Ascending aorta (tissue), 2 donors: ENCODE measurements at places on chromosomes 13 and 19.

GRCh38 chr19:35785339-35785627 is 9.9 kb downstream of the ARHGAP33 start:
- DNase-seq: no peak

GRCh38 chr13:81017513-81018152 is 676.7 kb upstream of the SPRY2 start:
- DNase-seq: no peak

DNA sequence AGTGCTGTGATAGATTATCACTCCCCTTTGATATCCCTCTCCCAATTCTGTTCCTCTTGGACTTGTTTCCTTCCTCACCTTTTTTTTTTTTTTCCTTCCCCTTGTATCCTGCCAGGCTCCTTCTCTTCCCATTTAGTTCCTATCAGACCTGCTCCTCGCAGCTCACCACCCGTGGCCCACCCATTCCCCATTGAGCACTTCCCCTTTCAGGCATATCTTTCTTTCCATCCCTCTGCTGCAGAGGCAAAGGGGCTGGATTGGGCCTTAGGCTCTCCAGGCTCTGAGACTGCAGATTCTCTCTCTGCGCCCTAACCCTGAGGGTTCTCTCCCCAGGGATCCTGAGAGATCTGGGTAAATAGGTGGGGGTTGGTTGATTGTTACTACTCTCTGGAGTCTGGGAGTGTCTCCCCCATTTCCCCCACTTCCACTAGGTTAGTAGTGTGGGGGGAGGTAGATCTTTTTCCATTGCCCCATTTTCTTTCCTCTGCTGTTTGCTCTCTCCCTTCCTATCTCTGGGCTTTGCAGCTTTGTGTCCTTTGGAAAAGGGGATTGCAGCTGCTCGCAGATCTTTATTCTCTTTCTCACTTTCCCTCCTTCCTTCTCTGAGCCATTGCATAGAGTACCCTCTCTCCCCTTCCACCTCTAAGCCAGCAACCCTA is 2.3 kb downstream of the ARHGAP35 start:
- DNase-seq: no peak

- DNase-seq: no peak
Observed at GRCh38 chr13:105670179-105670990, 865.1 kb downstream of the EFNB2 start.

- DNase-seq: no peak
Observed at GRCh38 chr19:49701271-49701786, 10.4 kb downstream of the CPT1C start.

DNA sequence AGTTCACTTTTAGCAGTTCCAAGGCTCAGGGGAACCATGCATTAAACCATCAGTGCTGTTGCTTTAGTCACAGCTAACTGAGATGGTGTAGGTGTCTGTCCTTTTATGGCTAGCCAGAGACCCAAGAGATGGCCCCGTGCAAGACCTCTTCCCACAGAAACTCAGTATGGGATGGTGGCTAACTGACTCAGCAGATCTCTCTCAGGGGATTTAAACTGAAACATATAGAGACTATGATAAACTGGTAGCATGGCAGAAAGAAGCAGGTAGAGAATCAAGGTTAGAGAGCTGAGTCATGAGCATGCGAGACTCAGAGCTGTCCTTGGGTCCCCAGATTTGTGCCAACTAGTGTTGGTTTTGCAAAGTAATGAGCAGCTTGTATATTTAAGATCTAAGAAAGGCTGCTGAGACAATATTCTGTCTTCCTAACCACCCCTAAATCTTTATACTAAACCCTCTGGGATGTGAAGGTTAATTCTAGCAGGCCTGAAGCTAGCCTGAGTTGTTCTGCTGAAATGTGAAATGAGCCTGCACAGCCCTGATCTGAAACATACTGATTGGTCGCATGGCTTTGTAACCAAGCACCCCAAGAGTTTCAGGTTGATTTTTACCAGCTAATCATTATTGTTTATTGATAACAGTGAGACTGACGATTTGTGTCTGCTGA is 6.5 kb upstream of the SCEL start:
- no peak for DNase-seq

DNA sequence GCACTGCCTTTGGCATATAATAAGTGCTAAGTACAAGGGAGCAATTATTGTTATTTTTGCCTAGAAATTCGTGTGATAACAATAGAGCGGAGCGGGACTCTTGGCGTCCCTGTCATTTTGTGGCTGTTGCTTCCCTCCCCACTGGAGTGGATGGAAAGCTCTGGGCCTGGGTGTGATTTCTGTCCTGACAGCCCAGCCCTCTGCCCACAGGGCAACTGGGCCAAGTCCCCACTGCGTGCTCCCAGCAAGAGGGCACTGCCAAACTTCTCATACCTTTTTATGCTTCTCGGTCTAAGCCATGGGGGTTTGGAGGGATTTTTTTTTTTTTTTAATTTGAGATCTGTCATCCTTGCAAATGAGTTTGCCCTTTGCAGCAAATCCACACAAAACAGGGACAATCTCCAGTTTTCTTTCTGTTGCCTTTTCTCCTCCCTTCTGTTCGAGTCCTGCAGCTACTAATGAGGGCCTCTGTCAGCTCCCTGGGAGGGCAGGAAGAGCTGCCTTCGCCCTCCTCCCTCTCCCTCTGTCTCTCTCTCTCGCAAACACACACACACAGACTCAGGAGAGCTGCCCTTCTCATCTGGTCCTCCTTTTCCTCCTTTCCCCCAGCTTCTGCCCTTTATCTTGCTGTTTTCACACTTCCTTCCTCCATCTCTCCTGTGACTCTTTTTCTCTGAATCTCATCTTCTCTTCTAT is 103.9 kb downstream of the DNAJC15 start:
- DNase-seq: no peak

GRCh38 chr19:55389386-55390317 is 3.9 kb downstream of the RPL28 start:
- no peak for DNase-seq

DNA sequence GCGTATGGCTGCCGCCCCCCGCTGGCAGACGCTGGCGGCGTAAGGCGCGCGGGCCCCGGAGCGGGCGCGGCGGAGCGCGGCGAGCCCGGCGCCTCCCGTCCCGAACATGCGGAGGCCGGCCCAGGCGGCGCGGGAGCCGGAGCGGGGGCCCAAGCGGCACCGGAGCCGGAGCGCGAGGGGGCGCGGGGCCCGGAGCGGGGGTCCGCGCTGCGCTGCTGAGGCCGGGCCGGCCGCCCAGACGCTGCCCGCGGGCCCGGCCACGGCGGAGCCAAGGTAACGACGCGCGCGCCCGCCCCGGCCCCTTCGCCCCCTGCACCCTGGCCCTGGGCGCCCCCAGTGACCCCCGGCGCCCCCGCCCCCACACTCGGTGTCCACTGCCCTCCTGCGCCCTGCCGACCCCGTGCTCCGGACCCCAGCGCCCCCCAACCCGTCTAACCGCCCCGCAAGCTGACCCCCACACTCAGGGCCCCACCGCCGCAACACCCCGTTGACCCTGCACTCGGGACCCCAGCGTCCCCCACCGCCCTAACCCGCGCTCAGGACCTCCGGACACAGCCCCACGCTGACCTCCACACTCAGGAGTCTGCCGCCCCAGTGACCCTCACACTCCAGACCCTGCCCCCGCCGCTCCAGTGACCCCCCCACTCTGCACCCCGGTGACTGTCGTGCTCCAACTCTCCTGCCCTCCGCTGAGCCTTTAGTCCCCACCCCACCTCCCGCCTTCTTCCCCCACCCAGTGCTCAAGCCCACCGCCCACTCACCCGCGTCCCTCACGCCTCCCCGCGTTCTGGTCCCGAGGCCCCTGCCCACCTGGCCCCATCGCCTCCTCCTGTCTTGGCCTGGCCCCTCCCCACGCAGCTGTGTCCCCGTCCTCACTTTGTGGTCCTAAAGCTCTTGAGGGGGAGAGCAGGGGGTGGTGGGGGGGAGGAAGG is at the start of gene CSNK1G2:
Gene CSNK1G2, plus strand, starts transcription at position 27 of the 932 bp plus-strand sequence. CDS start 28,601 bp downstream, outside the sequence.
- DNase-seq: no peak

- no peak for DNase-seq
Observed at GRCh38 chr13:26743971-26744370, 16.6 kb downstream of the GPR12 start.

- no peak for DNase-seq
Observed at GRCh38 chr19:32287811-32288227, 57.6 kb upstream of the ZNF507 start.

GRCh38 chr19:18865973-18866799 is 29.8 kb downstream of the CERS1 start:
- no peak for DNase-seq

DNA sequence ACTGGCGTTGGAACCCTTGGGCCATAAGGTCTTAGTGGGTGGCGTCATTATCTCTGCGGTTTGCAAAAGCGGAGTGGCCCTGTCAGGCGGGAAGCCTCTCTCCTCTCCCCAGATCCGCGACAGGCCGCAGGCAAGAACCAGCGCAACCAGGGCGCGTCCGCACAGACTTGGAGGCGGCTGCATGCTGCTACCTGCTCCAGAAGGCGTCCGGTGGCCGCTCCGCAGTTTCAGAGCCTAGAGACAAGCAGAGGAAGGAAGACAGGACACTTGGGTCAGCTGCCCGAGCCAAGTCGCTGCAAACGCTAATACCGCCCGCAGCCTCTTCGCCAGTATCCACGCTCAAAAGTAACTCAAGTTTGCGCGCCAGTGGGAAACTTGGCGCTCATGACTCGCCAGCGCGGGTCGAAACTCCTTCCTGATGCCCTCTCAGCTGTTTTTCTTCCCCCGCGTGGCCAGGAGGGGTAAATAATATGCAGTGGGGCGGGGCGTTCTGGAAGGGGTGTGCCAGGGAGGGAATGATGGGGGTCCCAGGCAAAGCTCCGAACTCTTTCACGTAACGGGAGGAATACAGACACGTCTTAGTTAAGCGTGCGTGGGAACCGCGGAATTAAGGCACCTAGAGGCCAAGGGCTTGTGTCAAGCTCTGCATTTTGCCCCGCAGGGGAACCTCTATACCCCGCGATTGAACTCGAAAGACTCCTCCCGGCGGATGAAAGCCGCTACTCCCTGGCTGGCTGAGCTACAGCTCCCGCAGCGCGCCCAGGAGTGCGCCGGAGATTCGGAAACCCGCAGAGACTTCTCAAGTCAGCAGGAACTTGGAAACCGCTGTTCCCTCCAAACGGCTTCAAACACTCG is at the start of gene EDNRB:
Gene EDNRB, minus strand, starts transcription at position 441 of the 855 bp plus-strand sequence. Its CDS starts 258 bp downstream, at position 183.
- peak; percentile 67 for DNase-seq

- no peak for DNase-seq
Observed at GRCh38 chr19:43589678-43590077, 6.3 kb downstream of the IRGQ start.

DNA sequence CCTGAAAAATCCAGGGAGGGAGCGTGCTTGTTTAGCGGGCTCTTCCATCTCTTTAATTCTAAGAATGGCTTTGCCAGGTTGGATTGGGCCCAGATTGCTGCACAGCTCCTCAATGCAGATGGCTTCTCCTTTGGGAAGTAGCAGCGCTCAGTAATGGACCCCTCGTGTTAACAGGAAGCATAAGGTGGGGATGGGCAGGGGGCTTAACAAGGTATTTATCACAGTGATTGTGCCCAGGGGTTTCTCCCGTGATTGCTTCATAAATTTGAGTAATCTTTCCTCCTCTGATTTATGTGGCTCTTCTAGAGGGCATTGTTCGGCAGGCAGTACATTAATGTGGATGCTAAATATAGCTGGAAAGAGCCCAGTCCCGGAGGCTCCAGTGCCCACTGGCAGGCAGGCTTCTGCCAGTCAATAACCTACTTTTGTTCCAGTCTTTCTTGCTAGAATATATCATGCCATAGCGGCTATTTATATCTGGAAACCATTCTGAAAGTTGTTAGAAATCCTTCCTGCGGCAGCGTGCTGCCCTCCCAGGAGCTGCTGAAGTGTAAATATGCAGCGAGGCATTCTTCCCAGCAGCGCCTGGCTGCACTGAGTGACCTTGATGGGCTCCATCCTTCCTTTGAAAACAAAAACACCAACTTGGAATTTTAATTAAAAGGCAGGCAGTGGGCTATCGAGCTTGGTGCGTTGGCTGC is 65.0 kb downstream of the FGF9 start:
- DNase-seq: no peak

DNA sequence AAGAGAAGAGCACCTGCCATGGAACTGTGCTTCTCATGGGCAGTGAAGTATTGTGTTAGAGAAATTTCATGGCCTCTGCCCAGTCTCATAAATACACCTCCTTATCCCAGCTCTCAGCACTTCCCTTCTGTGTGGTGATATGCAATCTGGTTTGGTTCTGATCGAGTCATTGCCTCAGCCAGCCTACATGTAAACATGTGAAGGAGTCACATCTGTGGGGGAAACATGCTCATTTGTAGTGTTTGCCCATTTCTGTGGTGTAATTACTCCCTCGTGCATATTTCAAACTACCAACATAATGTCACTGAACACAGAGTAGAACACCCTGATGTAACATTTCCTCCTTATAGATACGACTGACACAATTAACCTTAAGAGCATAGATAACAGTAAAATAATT is 183.0 kb downstream of the DCT start:
- no peak for DNase-seq

GRCh38 chr13:39928261-39928660 is 272.8 kb downstream of the COG6 start:
- no peak for DNase-seq

DNA sequence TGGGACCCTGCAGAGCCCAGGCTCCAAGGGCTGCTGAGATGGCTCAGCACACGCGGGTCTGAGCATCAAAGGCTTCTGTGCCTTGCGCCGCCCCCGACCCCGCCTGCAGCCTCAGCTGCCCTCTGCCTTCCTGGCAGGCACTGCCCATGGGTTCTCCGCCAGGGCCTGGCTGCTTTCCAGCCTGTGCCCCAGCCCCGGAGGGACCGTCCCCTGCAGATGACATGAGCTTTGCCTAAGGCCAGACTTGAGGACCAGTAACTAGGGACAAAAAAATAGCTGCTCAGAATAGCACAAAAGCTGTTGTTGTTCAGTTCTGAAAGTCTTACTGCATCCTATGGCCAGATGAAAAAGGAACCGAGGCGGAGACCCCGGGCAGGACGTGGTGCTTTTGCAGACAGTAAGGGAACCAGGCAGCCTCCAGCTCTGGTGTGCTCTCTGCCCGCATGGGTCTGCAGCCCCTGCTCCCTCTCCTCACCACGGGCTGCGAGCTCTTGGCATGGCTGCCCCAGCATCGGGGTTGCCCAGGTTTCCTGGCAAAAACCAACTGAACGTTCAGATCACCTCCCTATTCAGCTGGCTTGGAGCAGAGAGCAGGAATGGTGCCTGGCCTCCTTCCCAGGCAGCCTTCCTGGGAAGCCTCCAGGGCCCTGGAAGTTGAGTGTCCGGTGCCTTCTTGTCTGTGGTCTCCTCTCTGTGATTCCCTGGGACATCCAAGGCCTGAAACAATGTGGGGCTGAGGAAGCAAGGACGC is 12.5 kb upstream of the CFAP97D2 start:
- peak; percentile 79 for DNase-seq

- DNase-seq: no peak
Observed at GRCh38 chr13:35354285-35354684, 122.2 kb downstream of the MAB21L1 start.

DNA sequence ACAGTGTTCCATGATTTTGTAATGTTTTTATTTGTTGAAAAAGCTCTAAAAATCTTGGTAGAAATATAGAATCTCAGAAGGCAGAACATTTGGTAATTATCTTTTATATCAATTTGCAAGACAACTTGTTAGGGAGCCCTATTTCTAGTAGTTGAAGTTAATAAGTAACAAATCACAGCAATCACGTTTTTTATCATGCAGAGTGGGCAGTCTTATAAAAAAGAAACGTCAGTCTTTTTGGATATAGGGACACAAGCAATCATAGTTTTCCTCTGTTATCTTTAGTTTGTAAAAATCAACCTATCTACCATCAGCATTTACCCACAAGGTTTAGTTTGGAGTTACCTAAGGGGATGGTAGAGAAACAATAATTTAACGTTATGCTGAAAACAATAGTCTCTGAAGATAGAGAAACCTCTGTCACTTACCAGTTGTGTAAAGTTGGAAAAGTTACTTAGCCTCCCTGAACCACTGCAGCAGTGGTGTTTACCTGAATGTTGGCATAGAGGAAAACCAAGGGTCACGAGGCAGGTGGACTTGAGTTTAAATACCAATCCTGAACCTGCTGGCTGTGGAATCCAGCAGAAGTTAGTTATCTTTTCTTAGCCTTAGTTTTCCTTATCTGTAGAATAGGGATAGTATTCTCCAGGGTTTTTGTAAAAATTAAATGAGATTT is 192.8 kb downstream of the GGACT start:
- no peak for DNase-seq
